Suppressor macrophage (primary cell): ENCODE measurements at places on chromosomes 13 and 19.

DNA sequence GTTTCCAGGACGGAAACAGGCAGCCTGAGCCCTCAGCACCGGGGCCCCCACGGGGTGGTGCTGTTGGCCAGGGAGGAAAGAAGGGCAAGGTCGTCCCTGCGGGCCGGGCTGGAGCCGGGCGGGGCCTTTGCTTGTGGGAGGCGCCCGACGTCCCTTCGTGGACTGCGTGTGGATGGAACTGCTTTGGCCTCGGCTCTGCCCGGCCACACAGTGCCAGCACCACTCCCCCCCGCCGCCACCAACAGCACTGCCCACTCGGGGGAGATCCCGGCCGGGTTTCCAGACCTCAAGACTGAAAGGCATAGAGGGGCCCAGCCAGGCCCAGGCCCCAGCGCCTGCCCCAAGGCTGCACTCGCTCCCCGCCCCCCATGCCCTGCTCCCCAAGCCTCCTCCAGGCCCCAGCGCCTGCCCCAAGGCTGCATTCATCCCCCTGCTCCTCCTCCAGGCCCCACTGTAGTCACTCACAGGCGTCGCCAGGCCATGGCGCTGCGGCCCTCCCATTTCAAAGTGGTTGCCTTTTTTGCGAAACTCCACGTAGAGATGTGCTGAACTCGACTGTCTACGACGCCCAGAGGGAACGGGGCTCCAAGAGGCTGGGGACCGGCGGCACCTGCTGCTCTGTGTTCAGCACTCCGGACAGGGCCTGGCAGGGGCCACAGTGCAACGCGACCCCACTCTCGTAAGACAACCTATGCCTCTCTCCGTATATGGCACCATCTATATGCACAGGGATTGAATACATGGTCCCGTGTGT is 22.5 kb downstream of the C13orf46 start:
- DNase-seq, result peak; percentile 80

GRCh38 chr19:16889883-16890460 is 1.2 kb downstream of the F2RL3 start:
- no peak for DNase-seq

GRCh38 chr19:48950830-48951519 is 3.7 kb upstream of the BAX start:
- DNase-seq, result no peak

- no peak for DNase-seq
Measured at GRCh38 chr13:34657716-34658115, 284.4 kb upstream of the NBEA start.

DNA sequence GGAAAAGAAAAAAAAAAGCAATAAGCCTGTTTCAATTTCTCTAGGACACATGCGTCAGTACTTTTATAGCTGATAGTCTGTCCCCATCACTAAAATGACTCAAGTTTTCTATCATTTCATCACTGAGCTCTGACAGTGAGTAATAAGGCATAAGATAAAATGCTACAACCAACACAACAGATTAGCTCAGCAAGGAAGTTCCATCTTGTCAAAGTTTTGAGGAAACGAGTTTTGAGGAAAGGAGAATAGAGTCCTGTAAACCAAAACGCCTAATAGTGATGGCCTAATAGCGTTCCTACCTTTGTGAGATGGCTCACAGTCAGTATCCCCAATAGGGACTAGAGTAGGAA is 145.1 kb downstream of the LACC1 start:
- peak; percentile 80 for DNase-seq

GRCh38 chr13:60152904-60153303 is 10.8 kb downstream of the DIAPH3 start:
- DNase-seq, result no peak

GRCh38 chr13:31053091-31053490 is 108.6 kb downstream of the HSPH1 start:
- DNase-seq, result no peak

DNA sequence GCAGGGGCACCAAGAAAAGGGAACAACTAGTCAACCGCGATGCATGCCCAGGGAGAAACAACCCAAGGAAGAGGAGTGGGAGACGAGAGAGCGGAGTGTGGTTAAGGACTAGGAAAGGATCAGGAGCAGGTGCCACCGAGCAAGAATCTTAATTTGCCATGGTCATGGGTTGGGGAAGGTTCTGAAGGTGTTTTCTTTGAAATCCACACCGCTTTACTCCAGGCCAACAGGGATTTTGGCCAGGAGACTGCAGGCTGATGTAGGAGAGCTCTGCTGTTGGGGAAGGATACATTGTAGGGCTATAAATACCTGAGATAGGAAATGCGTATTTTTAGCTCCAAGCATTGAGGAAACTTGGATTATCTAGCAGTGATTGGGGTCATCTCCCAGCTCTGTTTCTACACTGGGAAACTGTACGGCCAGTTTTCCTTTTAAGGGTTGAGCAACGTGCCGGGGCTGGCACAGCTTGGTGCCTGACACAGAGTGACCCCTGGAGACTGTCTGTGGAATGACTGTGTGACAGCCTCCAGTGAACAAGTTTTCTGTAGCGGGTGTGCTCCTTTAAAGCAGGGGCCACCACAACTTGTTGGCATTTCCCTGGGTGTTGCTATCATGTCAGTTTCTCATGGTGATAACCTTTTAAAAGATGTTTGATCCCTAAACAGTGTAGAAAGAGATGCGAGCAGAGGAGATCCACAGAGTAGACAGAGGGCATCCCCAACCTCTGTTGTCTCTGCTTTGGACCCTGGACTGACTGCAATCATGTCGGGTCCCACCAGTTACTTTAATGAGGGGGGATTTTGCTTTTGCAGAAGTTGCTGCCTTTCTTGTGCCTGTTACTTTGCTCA is 34.3 kb downstream of the ZNF536 start:
- peak; percentile 16 for DNase-seq

- DNase-seq, result no peak
Measured at GRCh38 chr19:42558450-42559150, 30.3 kb upstream of the CEACAM1 start.

DNA sequence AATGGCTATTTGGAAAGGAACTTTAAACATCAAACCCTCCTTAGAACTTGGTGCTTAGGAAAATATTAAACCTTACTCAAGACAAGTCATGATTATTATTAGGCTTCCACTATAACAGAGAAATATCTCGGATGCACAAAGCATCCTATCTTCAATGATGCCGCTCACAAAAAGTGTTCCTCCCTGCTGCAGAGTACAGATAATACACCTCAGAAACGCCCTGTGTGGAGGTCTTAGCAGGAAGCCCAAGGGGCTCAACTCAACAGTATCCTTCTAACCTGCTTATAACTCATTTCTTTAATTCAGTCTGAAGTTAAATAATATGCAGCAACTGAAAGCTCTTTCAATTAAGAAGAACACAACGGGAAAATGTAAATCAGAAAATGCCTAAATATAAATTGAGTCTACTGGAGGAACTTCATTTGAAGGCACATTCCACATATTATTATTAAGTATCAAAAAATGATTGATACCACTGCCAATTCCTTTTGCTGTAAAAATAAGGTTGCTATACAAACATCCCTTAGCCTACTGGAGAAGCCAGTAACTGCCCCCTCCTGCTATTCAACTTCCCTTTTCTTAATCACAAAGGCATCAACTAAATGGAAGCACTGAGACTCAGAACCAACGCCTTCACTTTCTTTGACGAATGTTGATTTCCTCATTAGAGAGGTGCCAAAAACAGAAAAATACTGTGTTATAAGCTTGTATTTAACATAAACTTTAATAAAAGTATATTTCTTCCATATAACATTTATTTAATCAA is 12.0 kb downstream of the ELF1 start:
- DNase-seq, result peak; percentile 60

DNA sequence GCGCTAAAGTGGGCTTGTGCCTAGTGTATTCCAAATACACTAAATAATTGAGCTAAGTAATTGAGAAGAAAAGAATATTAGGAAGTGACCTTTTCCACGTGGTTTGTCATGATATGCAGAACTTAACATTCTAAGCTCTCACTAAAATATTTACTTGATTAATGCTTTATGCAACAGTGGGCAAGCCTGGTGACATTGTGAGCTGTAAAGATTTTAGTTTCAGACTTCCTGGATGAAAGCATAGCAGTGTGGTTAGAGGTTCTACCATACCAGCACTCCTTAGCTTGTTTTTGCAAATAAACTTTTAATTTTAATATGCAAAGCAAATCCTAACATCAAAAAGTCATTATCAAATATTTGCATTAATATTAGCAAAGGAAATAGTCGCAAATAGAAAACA is 1065.1 kb upstream of the SPRY2 start:
- no peak for DNase-seq

DNA sequence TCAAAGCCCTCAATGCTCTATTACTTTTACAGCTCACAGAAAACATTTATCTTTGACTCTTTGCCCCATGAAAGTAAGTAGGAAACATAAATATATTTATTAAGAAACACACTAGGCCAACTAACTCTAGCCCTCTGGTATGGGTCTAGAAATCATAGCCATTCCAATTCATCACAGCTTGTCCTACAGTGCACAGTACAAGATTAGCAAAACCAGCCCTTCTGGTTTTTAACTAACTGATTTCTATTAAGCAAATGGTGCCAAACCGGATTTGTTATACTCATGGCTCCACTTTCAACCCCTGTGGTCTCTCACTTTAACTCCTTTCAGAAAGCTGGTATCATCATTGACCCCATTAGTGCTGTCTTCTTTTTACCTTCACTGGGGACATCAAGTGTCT is 5.6 kb upstream of the LRRC63 start:
- DNase-seq, result no peak

DNA sequence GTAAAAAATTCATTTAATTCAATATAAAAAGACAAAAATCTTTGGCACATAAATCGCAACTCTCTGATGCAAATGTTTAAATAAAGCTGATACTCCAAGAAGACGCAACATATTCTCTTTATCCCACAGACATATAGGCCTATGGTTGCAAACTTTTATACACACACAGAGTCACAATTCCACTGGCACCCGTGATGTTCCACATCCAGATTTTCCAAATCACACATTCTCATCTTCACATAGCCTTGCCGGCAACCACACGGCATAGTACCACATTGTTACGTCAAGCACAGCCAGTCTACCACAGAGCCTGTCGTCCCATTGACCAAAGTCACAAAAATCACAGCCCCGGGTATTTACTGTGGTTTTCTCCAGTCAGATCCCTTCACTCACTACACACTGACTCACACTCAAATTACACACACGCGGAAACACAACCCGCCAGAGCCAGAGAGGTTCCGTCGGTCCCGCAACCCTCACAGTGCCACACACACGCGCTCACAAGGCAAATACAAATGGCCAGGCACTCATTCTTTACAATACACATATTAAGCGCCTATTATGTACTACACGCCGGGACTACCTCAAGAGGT is 546 bp upstream of the ZNF546 start:
- no peak for DNase-seq

DNA sequence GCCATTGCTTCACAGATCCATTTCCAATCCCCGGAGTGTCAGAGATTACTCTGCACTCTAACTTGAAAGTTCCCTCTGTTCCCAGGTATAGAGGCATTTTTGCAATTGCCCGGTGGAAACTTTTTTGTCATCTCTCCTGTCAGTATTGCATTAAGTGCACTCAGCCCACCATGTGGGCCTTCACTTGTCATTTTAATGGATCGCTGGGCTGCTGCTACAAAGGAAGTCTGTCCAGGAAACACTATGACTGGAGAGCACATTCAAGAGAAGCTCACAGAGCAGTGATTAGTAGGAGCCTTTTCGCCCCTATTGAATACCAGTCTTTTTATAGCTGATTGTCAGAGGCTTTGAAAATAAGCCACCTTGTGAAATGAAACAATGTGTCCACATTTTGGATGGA is 180.9 kb downstream of the B3GLCT start:
- no peak for DNase-seq

- no peak for DNase-seq
Measured at GRCh38 chr19:48676887-48677286, 4.1 kb upstream of the NTN5 start.

DNA sequence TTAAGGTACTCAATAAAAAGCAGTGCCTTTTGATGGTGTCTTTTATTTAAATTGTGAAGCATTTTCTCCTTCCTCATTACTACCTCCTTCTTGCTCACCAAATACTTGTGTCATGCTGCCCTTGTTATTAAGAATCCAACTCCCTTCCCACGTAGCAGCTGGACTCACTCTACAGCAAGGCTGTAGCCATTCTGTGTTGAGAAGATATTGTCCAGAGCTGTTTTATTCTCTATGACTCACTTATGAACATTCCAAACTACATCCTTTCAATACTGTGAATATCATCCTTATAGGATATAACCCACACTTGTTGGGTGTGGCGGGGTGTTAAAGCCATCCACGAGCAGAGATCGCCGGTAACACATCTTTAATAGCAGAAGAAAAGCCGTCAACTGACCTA is 1671.5 kb upstream of the SLC10A2 start:
- no peak for DNase-seq

DNA sequence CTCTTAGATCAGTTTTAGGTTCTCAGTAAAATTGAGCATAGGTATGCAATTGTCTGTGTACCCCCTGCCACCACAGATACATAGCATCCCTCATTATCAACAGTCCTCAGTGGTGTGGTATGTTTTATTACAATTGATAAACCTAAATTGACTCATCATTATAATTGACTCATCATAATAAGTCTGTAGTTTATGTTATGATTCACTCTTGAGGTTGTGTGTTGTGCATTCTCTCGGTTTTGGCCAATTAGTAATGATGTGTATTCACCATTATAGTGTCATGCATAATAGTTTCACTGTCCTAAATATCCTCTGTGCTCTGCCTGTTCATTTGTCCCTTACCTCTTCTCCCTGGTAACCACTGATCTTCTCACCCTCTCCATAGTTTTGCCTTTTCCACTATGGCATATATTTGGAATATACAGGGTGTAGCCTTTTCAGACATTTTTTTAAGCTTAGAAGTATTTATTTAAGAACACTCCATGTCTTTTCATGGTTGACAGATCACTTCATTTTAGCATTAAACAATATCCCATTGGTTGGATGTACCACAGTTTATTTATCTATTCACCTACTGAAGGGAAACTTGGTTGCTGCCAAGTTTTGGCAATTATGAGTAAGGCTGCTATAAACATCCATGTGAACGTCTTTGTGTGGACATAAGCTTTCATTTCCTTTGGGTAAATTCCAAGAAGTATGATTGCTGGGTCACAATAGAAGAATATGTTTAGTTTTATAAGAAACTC is 1620.6 kb upstream of the MIR17HG start:
- no peak for DNase-seq

GRCh38 chr13:41130356-41130755 is 2.2 kb downstream of the KBTBD6 start:
- no peak for DNase-seq

DNA sequence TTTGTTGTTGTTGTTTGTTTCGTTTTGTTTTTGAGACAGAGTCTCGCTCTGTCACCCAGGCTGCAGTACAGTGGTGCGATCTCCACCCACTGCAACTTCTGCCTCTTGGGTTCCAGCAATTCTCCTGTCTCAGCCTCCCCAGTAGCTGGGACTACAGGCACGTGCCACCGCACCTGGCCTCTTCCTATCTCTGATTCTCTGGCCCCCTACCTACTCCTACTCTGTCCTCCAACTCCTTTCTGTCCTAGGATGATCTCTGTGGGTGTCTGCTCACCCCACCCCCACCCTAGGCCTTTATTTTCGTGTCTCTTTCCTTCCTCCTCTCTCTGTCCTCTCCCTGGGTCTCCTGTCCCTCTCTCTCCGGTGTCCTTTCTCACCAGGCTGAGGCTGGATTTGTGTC is 1.2 kb downstream of the PIH1D1 start:
- DNase-seq, result no peak
